ENCODE measurements at places on chromosomes 6 and 20. TPM values are rescaled to one million over a fixed set of nuclear protein-coding genes. Genes with fewer than 3 reads are reported as not detected.

The SMLR1 gene
- not detected for total RNA-seq

DNA sequence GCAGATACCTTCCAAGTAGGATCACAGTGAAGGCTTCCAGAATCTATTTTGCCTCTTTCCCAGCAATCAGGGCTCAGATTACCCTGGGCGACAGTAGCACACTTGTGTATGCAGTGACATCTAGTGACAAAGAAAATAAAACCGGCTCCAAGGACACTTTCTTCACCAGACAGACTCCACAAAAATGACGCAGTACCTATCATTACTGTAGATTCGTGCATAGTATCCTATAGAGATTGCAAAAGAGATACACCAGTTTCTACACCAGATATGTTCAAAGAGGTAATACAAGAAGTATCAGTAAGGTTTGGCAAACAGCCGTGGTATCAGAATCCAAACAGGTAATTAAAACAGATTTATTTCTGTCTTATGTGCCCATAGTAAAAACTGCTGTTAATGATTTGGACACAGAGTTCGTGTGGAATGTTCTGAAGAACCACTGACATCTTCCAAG, 600.4 kb upstream of the JAG1 start:
- no peak for DNase-seq
- H3K4me1 ChIP-seq: no peaks in the 10 kb centered on the region
- H3K27ac ChIP-seq: no peak overlapping the region
- no peak overlapping the region for H3K4me3 ChIP-seq

DNA sequence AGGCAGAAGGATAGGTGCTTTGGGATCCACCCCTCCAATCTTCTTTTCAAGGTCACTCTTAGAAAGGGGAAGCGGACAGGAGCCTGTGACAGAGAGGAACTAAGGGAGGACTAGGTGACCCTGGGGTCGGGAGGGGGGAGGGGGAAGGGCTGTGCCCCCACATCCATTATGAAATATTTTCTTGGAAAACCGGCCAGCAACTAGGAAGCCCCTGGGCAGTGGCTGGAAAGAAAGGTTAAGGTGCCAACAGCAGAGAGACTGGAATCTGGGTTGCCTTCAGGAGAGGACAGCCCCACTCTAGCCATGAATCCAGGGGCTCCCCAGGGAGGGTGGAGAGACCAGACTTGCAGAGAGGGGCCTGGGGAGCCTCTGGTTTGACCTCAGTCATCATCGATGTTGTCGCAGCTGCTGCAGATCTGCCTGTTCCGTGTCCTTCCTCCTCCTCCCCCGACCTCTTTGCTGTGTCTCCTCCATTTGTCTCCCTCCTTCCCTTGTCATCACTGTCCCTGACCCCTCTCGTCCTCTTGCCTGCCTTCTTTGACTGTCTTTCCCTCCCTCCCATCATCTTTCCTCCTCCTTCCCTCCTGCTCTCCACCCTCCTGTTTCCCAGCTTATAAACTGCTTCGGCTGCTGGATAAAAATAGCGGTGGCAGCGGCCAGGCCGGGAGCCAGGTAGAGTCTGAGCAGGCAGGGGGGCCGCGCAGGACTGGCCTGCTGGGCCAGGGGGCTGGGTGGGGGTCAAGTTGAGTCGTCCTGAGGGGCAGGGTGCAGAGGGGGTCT, 3.2 kb downstream of the SLC29A1 start:
- H3K27me3 ChIP-seq: no peaks in the 10 kb centered on the region
- H3K36me3 ChIP-seq: peaks cover 16% of the 10 kb centered on the region
- H3K27ac ChIP-seq: peak overlapping the region; percentile 98
- peaks cover 96% of the 10 kb centered on the region for H3K4me1 ChIP-seq
- peak; percentile 83 for DNase-seq

DNA sequence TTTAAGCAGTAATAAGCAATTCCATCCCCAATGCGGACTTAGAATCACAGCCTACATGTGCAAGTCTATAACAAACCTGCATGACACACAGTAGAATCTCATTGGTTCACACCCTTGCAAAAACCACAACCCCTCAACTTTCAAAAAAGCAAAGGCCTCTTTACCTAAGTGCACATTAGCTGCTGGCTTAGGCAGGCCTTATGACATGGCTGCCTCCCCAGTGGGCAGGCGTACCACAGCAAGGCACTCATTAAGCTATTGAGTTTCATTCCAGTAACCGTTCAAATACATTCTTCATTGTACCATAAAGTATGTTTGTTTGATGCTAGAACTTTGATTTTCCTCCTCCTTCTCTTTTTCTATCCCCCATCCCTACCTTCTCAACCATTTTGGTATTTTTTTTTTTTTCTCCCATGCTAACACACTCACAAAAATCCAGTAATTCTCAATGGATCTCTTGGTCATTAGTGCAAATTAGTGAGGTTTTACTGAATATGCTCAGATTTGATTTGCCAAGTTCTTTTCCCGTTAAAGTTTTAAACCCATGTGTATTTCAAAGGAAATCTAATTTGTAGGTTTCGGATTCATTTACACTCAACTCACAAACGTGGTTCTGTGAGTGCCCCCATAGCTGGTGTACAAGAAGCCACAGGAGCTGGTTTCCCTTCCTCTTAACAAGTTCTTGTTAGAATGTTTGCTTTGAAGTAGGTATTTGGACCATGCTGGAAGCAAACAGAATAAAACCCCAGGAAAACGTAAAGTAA, 460.4 kb upstream of the RUNX2 start:
- H3K36me3 ChIP-seq: no peaks in the 10 kb centered on the region
- DNase-seq: no peak
- H3K27me3 ChIP-seq: no peaks in the 10 kb centered on the region
- H3K4me3 ChIP-seq: no peak overlapping the region
- no peak overlapping the region for H3K27ac ChIP-seq

DNA sequence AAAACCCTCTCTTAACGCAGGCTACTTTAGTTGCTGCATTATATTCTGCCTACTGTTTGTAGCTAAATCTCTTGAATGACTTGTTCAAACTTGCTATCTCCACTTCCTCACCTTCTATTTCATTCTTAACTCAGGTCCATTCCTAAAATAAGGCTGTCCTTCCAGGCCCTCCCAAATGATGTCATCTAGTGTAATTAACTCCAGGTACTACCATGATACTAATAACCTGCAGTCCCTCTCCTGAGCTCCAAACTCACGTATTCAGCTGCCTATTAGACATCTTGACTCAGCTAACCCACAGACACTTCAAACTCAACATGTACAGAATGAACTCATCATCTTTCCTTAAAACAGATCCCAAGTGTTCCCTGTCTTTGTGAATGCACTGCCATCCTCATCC, 10.5 kb upstream of the TOP1 start:
- no peak for DNase-seq
- H3K27me3 ChIP-seq: no peaks in the 10 kb centered on the region
- H3K27ac ChIP-seq: no peak overlapping the region
- no peaks in the 10 kb centered on the region for H3K36me3 ChIP-seq
- H3K4me1 ChIP-seq: peaks cover 1% of the 10 kb centered on the region

Measured in sigmoid colon (tissue), 7 donors.